Adrenal gland (tissue), 19 donors: ENCODE measurements at places on chromosomes 11 and 22. TPM values are rescaled to one million over a fixed set of nuclear protein-coding genes. Genes with fewer than 3 reads are reported as not detected.

GRCh38 chr11:12552692-12553091 is 121.5 kb upstream of the TEAD1 start:
- H3K4me1 ChIP-seq: peaks cover 14% of the 10 kb centered on the region
- H3K27me3 ChIP-seq: no peaks in the 10 kb centered on the region
- DNase-seq: peak; percentile 33
- H3K4me3 ChIP-seq: no peak overlapping the region
- H3K36me3 ChIP-seq: no peaks in the 10 kb centered on the region
- no peak overlapping the region for H3K27ac ChIP-seq

DNA sequence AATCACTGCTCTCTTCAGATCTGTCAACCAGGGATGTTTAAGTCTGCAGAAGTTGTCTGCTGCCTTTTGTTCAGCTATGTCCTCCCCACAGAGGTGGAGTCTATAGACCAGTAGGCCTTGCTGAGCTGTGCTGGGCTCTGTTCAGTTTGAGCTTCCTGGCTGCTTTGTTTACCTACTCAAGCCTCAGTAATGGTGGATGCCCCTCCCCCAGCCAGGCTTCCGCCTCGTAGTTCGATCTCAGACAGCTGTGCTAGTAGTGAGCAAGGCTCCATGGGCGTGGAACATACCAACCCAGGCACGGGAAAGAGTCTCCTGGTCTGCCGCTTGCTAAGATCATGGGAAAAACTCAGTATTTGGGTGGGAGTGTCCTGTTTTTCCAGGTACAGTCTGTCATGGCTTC is 27.6 kb upstream of the CASP12 start:
- no peak overlapping the region for H3K4me3 ChIP-seq

Gene PKP3
- 0.37 TPM for polyA plus RNA-seq

DNA sequence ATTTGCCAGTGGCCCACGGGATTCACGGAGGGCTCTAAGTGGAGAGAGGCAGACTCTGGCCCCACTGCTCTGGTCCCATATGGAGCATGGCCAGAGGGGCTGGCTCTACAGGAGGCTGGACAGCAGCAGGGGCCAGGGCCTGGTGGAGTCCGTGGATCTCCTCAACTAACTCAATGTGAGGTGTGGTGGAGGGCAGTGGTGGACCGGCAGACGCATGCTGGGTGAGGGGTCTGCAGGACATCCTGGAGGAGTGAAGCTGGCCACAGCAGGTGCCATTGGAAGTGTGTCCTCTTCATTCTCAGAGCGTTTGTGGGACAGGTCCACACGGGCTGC is 15.6 kb downstream of the IGF2 start:
- H3K36me3 ChIP-seq: no peaks in the 10 kb centered on the region
- H3K27ac ChIP-seq: no peak overlapping the region
- no peak overlapping the region for H3K4me3 ChIP-seq

Gene PTPN5
- polyA plus RNA-seq: 1.3 TPM

DNA sequence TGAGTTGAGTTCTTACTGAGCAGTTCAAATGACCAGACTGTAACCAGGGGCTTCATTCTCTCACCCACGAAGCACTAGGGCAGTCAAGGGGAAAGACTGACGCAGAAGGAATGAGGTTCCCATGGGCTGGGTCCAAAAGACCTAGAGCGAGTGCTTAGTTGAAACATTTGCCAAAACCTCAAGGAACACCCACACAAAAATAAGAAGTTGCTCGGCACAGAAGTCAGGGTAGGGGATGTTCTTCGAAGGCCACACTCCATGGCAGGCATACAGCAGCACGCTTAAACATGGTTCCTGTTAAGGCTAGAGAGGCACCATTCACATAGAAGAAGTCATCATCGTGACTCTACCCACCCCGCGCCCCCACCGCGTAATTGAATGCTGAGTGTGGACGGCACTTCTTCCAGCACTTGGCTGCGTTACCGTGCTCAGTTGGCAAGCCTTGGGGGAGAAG is 52.9 kb downstream of the TIMP3 start:
- no peak for DNase-seq
- H3K4me3 ChIP-seq: no peak overlapping the region
- H3K27me3 ChIP-seq: no peaks in the 10 kb centered on the region

GRCh38 chr11:69658626-69659450 is 16.3 kb downstream of the LTO1 start:
- no peak overlapping the region for H3K27ac ChIP-seq
- H3K36me3 ChIP-seq: peaks cover 1% of the 10 kb centered on the region
- DNase-seq: no peak
- H3K4me1 ChIP-seq: peaks cover 6% of the 10 kb centered on the region

- no peaks in the 10 kb centered on the region for H3K4me1 ChIP-seq
- H3K4me3 ChIP-seq: no peak overlapping the region
- no peak overlapping the region for H3K27ac ChIP-seq
These were observed 25.5 kb upstream of the CECR2 start for GRCh38 chr22:17343766-17344165.

DNA sequence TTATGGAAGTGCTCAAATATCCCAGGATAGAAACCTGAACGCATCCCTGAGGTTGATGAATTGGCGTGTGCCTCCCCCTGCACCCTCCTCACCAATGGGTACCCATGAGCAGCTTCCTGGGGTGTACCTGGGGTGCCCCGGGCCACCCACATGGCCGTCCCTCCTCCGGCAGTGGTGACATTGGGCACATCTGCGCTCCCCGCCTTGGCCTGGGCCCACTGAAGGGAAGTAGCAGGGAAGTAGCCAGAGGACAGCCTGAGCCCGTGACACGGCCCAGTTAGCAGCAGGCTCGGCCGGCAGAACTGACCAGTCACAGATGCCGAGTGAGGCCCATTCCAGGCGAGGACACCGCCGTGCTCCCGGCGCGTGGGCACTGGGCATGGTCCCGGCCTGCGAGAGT is 16.7 kb downstream of the MRPL23 start:
- no peak for DNase-seq
- H3K27ac ChIP-seq: no peak overlapping the region
- H3K4me1 ChIP-seq: no peaks in the 10 kb centered on the region
- H3K36me3 ChIP-seq: no peaks in the 10 kb centered on the region
- H3K27me3 ChIP-seq: no peaks in the 10 kb centered on the region

DNA sequence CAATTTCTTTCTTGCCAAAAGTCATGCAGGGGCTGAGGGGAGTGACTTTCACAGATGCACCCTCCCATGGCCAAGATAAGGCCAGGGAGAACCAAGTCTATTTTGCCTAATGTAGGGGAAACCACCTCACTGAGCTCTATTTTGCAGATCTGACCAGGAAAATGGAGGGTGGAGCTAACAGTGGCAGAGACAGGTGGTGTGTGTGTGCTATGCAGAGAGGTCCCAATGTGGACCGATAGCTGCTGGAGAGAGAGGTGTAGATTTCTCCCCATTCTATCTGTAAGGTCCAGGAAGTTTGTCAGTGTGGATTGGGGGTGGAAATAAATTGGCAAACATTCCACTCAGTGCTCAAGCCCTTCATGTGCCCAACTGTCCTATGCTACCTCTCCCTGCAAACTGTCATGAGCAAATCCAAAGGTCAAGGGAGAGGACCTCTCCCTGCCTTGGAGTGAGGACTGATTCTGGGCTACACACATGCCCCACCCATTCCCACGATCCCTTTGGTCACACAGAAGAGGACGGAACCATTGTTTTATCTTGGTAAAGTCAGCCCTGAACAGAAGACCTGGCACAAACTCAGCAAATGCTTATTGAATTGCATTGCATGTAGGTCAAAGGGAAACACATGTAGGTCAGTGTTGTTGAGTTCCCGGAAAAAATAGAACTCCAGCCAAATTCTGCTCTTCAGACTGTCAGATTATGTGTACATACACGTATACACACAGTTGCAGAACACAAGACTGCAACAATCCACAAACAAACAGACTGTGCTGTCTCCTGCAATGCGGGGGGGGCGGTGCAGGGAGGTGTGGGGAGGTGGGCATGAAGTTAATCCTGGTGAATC is 65.9 kb downstream of the C11orf58 start:
- H3K27ac ChIP-seq: no peak overlapping the region
- no peaks in the 10 kb centered on the region for H3K27me3 ChIP-seq
- peaks cover 11% of the 10 kb centered on the region for H3K4me1 ChIP-seq
- no peak overlapping the region for H3K4me3 ChIP-seq
- no peak for DNase-seq
- H3K36me3 ChIP-seq: no peaks in the 10 kb centered on the region

Gene CCDC188
- polyA plus RNA-seq: not detected

- DNase-seq: peak; percentile 65
- H3K27ac ChIP-seq: peak overlapping the region; percentile 68
- no peaks in the 10 kb centered on the region for H3K36me3 ChIP-seq
- peaks cover 4% of the 10 kb centered on the region for H3K4me1 ChIP-seq
These were observed 91.3 kb downstream of the LRRC32 start for GRCh38 chr11:76579056-76579751.

- DNase-seq: no peak
- H3K36me3 ChIP-seq: no peaks in the 10 kb centered on the region
- no peaks in the 10 kb centered on the region for H3K27me3 ChIP-seq
- no peak overlapping the region for H3K4me3 ChIP-seq
These were observed 547.3 kb upstream of the CADM1 start for GRCh38 chr11:116051494-116051893.

DNA sequence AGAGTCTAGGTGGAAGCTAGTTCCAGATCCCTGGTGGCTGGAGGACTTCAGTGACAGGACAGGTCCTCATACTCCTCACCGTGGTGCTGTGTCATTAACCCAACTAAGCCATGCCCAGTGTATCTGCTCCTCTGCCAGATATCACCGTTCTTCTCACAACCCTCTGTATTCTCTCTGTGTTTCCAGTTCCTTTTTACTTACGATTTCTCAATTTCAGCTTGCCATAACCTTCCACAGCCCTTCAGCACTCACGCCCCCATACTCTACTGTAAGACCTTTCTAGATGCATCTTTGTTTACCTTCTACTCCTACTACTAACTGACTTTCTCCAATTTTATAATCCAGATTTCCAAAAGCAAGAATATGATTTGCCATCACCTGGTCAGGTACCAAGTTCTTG is 26.1 kb upstream of the RIC3 start:
- no peaks in the 10 kb centered on the region for H3K4me1 ChIP-seq
- no peaks in the 10 kb centered on the region for H3K27me3 ChIP-seq
- no peaks in the 10 kb centered on the region for H3K36me3 ChIP-seq
- H3K4me3 ChIP-seq: no peak overlapping the region
- DNase-seq: no peak

DNA sequence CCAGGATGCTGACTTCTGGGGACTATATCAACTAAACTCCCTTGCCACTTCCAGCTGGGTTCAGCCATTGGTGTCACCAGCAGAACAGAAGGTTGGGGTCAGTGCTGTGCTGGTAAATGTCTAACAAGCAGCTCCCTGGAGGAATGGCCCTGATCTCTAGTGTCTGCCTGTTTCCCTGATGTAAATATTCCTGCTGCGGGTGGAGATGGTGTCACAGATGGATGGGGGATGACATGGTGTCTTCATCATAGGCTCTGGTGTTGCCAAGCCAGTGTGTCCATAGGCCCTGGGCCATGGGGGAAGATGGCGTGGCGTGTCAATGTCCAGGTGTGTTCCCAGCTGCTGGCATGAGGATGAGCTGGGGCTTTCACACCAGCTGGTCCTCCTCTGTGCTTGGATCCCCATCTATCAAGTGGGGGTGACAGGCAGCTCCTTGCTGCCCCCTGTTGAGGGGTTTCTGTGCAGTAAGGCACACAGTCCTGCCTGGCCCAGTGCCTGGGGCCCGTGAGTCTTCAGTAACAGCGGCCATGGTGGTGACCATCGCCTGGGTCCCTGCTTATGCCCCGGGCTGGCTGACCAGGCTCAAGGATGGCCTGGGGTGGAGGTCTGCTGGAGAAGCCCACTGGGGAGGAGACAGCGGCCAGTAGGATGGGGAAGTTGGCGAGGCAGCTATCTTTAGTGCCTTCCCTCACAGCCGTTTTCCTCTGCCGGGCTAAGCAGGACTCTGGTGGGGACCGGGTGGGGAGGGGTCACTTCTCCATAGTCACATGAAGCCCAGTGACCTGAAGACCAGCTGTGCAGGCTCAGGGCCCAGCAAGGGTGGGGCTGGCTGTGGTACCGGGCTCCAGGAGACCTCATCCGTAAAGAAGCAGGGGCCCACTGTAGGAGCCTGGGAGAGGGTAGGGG is 12.7 kb downstream of the RPL3 start:
- peak overlapping the region; percentile 69 for H3K27ac ChIP-seq
- H3K4me3 ChIP-seq: no peak overlapping the region
- no peaks in the 10 kb centered on the region for H3K27me3 ChIP-seq
- DNase-seq: no peak
- H3K4me1 ChIP-seq: no peaks in the 10 kb centered on the region

Gene C22orf42
- 0.57 TPM for polyA plus RNA-seq

DNA sequence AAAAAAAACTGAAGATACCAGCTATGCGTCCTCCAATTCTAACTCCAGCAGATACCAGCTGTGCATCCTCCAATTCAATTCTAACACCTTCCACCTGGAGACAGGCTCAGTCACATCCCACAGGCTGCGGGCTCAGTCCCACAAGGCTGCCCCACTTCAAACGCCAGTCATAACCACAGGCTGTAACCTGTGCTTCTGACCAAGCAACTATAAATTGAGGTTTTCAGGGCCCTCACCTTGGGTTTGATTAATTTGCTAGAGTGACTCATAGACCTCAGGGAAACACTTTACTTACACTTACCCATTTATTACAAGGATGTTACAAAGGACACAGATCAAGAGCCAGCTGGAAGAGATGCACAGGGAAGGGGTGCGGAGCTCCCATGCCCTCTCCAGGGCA is 32.4 kb upstream of the MSANTD2 start:
- H3K4me1 ChIP-seq: no peaks in the 10 kb centered on the region
- no peak overlapping the region for H3K27ac ChIP-seq

Gene RIMBP3C
- not detected for polyA plus RNA-seq
